NCI-H146 (cell line): ENCODE measurements at places on chromosomes 16 and 17.

GRCh38 chr17:9414471-9414870, 161.1 kb downstream of the STX8 start:
- no peak for DNase-seq

- DNase-seq, result no peak
Observed at GRCh38 chr17:75846692-75847613, 2.7 kb upstream of the UNC13D start.

DNA sequence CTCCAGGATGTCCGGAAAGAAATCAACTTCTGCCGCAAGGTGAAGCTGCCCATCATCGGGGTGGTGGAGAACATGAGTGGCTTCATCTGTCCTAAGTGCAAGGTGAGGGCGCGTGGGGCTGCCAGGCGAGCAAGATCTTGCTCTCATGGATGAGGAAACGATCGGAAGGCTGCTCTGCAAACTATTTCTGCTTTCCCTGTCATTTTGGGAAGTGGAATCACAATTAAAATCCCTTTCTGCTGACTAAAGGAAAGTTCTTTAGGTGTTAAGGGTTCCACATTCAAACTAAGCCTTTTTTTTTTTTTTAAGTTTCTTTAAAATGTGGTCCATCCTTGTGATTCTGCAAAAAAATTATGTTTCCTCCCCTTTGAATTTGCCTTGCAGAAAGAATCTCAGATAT, 17.7 kb downstream of the NUBP1 start:
- DNase-seq, result no peak

DNA sequence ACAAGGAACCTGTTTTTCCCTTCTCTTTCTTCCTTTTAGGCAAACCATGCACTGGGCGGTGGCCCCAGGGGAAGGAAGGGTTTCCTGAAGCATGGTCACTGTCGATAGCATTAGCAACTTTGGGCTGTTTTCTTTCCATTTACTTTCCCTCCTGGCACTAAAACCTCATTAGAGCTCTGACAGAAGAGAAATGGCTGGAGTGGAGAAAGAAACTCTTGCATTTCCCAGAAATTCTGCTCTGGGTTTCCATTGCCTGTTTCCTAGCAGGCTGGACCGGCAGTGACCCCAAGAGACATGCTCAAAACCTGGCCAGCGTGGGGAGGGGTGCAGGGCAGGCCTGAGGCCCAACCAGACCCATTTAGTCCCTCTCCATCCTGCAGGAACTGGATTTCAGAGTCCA, 230.7 kb upstream of the CCL2 start:
- no peak for DNase-seq

DNA sequence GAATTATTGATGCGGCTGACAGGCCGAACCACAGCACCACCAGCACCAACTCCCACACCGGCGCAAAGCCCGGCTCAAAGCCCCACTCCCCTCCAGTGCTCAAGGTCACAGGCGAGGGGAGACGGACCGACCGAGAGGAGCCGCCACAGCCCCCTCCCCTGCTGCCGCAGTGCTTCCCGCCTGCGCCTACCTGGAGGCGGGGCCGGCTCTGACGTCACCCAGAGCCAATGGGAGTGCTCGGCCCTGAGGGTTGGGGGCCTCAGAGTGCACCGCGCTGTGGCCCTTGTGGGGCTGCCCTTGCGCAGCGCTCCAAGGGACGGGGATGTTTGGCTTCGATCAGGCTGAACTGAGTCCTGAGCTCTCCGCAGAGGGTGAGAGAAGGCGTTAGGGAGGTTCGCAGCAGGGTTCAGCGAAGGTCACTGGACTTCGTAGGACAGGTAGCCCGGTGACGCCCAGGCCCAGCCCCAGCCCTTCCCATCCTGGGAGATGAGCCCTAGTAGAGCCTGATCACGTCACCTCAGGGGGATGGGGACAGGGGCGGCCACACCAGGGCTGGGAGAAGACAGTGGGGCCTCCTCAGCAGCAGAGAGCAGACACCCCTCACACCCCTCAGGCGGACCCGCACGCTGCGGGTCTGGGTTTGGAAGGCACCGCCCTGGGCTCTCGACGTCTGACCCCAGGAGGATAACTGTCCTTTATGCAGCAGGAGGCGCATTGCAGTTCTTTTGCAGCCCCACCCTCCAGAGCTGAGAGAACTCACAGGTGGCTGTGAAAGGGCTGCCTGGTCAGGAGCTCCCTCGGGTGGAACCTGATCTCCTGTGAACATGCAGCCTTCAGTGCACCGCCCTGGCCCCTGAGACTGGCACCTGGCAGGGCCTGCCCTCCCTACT, 1.5 kb downstream of the NDRG4 start:
- peak; percentile 64 for DNase-seq

- no peak for DNase-seq
Observed at GRCh38 chr16:70430667-70431536, 8.0 kb downstream of the ST3GAL2 start.

DNA sequence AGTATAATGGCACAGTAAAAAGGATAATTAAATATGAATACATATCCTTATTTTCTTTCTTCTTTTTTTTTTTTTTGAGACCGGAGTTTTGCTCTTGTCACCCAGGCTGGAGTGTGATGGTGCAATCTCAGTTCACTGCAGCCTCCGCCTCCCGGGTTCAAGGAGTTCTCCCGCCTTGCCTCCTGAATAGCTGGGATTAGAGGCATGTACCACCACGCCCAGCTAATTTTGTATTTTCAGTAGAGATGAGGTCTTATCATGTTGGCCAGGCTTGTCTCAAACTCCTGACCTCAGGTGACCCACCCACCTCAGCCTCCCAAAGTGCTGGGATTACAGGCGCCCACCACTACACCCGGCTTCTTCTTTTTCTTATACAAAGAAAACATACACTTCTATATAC, 12.0 kb downstream of the GABARAPL2 start:
- DNase-seq, result no peak

DNA sequence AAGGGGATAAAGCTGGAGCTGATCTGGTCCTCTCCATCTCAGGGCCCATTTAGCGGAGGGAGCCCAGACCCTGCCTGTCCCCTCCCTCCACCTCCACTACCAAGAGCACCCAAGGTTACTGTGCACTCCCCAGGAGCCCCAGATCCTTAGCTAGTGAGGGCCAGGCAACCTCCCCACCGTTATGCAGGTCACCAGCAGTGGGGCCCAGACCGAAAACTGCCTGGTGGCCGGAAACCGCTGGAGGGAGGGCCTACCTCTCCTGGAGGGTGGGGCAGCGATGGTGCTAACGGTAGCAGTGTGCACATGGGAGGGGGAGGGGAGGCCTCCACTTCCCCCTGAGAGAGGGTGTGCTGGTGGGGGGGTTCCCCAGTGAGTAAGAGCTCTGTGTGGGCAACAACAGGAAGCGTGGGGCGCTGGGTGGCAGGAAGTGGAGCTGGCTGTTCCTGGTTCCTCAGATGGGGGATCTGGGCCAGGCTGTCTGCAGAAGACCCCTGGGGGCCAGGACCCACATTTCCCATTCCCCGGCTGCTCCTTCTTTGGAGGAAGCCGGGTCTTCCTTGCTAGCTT, 4.4 kb downstream of the FMNL1 start:
- DNase-seq, result no peak

DNA sequence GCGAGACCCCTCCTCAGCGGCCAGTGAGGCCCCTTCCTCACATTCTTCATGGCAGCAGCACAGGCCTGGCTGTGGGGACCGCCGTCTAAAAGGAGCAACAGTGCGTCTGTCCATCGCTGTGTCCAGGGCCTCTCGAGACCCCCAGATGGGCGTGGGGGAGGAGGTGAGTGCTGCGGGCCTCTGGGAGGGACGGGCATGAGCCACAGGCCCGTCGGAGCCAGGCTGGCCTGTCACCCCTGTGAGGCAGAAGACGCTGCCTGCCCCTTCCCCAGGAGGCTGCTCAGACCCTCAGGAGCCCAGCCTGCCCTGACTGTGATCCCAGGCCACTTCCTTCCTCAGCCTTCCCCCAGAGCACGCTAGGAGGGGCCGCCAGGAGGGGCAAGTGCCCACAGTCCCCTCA, 2.1 kb upstream of the PYCR1 start:
- no peak for DNase-seq

GRCh38 chr16:74844041-74844980, 69.7 kb upstream of the FA2H start:
- no peak for DNase-seq

DNA sequence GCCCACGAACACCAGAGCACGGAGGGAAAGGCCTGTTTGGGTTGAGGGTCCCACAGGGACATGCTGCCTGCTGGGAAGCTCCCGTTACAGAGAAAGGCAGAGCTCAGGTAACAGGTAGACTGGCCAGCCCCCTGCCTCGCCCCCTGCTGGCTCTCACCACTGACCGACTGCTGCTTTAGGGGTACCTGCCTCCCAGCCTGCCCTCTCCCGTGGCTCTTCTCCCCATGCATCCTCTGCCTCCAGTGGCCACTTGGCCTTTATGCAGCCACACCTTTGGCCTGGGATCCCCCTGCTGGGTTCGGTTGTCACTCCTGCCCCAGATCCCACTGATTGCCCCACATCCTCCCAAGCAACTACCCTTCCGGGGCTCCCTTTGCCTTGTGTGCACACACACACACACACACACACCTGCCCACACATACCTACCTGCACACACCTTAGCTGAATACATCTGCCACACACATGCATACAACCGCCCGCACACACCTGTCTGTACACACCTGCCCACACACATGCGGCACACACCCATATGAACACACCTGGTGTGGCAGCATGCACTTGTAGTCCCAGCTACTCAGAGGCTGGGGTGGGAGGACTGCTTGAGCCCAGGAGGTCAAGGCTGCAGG, 7.1 kb downstream of the MCRIP1 start:
- DNase-seq, result no peak

DNA sequence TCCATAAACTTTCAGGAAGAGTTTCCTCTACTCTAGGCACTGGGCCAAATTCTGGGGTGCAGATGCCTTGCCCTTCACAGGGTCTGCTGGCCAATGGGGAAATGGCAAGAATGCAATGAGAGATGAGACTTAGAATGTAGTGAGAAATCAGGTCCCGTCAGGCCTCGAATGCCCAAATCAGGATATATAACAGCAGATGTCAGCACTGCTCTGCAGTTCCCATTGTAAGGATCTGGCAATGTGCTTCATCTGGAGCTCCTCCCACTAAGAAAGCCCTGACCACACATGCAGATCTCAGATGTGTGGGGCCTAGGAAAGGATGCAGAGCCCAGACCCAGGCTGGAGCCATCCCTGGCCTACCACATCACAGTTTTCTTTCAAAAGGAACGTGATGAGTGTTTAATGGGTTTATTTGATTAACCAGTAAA, 13.9 kb upstream of the LPCAT2 start:
- DNase-seq, result no peak

DNA sequence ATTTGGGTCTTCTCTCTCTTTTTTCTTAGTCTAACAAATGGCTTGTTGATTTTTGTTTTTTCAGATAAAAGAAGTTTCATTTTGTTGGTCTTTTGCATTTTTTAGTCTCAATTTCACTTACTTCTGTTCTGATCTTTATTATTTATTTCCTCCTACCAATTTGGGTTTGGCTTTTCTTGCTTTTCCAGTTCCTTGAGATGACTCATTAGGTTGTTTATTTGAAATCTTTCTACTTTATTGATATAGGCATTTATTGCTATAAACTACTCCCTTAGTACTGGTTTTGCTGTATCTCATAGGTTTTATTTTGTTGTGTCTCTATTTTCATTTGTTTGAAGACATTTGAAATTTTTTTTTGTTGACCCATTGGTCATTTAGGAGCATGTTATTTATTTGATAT, 152.2 kb upstream of the MPHOSPH6 start:
- no peak for DNase-seq

- no peak for DNase-seq
Observed at GRCh38 chr17:12510535-12510934, 155.2 kb upstream of the MYOCD start.

- DNase-seq, result no peak
Observed at GRCh38 chr16:69839240-69839688, 77.1 kb downstream of the WWP2 start.
